ENCODE measurements at places on chromosomes 13 and 19.

GRCh38 chr19:1079566-1080111, 12.7 kb downstream of the ARHGAP45 start:
- no peak for DNase-seq

- DNase-seq = no peak
These were observed 37.2 kb downstream of the SIGLEC7 start for GRCh38 chr19:51179256-51179655.

DNA sequence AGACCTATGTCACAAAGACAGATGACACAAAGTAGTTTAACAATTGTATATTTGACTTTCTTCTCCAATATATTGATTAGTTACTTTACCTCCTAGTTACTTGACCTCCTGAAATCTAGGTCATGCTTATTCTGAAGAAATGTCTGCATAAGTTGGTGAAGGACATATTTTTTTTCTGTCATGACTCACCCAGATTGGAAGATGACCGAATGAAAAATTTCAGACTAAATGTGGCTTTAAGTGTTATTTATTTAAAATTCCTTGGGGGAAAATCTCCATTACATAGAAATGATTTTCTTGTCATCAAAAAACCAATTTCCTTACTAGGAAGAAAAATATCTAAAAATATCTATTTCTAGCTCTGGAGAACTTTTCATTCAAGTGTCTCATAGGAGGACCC, 217.1 kb downstream of the POSTN start:
- no peak for DNase-seq

GRCh38 chr19:6087074-6087571, 23.2 kb downstream of the RFX2 start:
- DNase-seq = peak; percentile 70

- no peak for DNase-seq
These were observed 63.9 kb downstream of the LATS2 start for GRCh38 chr13:20997301-20998161.

- DNase-seq = no peak
These were observed 8.5 kb upstream of the SHISA2 start for GRCh38 chr13:26060357-26060756.

DNA sequence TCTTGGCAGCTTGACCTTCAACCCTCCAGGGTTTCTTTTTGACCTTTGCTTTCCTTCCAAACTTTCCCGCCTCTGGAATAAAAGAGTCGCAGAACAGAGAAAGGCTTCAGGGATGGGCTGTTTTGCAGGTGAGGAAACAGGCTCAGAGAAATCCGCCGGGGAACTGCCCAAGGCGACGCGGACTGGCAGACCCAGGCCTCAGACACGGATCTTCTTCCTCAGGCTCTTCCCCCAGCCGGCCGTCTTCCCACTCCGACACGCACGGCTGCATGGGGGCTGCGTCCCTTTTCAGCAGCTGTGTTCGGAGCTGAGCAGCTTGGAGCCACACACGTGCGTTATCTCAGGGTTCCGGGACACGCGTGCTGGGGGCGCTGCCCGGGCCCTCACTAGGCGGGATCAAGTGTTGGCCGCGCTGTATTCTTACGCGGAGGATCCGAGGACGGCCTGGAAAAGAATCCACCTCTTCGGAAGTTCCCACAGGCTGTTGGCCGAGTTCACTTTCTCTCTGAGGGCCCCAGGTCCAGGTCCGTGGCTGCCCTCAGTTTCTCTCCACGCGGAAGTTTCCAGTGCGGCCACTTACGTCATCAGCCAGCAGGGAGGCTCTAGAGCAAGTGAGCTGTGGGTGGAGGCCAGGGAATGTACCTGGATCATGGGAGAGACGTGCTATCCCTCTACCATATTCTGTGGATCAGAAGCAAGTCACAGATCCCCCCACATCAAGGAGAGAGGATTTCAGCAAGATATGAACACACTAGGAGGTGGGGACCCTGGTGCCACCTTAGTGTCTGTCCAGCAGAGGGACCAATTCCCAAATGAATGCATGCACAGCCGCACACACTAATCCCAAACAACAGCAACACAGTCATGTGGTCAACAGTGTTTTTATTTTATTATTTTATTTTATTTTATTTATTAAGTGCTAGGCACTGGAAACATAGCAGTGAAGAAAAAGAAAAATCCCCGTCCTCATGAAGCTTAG, 100.4 kb downstream of the ING1 start:
- DNase-seq = no peak

GRCh38 chr13:20263393-20264044, 31.4 kb upstream of the GJB6 start:
- peak; percentile 74 for DNase-seq

- DNase-seq = peak; percentile 88
These were observed 813 bp downstream of the ZNF296 start for GRCh38 chr19:45075301-45076028.
